Stimulated activated CD8-positive, alpha-beta memory T cell treated with anti-CD3 and anti-CD28 coated beads, Interleukin-4, amount 100 ng/mL, for 4 hours (primary cell): ENCODE measurements at places on chromosomes 12 and 14.

- DNase-seq = no peak
These were observed 221.6 kb downstream of the LRRK2 start for GRCh38 chr12:40446385-40446784.

GRCh38 chr12:121120323-121120722, 12.4 kb upstream of the P2RX7 start:
- DNase-seq = no peak

- DNase-seq = no peak
These were observed 17.7 kb downstream of the C12orf71 start for GRCh38 chr12:27064397-27065342.

GRCh38 chr14:32733015-32733414, 205.7 kb upstream of the NPAS3 start:
- no peak for DNase-seq

DNA sequence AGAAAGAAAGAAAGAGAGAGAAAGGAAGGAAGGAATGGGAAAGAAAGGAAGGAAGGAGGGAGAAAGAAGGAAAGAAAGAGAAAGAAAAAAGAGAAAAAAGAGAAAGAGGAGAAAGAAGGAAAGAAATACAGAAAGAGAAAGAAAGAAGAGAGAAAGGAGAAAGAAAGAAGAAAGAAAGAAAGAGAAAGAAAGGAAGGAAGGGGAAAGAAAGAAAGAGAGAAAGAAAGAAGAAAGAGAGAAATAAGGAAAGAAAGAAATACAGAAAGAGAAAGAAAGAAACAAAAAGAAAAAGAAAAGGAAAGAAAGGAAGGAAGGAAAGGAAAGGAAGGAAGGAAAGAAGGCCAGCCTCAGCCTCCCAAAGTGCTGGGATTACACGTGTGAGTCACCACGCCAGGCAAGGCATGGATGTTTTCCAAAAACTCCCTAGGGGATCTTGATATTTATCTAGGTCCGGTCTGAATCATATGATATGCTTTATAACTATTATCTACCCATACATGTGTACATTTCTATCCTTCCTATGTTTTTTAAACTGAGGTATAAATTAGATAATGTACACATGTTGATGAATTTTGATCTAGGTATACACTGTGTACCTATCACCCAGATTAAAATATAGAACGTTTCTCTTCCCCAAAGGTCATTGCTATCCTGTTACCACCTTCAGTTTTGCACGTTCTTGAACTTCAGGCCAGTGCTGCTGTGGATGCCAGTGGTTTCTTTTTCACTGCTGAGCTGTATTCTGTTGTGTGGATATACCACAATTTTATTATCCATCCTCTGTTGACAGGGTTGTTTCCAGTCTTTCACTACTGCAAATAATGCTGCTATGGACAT, 177.9 kb downstream of the RBM19 start:
- no peak for DNase-seq

- DNase-seq = no peak
These were observed 850.8 kb downstream of the TMTC2 start for GRCh38 chr12:83537428-83538053.

- no peak for DNase-seq
These were observed 359.3 kb downstream of the BCL11B start for GRCh38 chr14:98912655-98913054.

DNA sequence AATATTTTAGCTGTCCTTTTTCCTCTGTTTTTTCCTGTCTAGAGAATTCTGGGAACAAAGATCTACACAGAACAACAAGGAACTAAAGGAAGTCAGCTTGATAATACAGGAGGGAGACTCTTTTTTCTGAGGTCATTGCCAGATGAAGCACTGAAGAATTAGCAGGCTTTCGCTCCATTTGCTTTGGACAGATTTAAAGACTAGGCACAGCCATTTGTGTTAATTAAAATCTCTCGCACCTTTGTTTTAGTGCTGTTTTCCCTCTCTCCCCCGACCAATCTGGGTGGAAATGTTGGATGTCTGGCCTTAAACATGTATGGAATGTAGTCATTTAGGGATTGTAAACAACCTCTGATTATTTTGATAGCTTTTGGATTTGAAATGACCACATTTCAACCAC, 9.6 kb upstream of the GPHN start:
- DNase-seq = no peak

DNA sequence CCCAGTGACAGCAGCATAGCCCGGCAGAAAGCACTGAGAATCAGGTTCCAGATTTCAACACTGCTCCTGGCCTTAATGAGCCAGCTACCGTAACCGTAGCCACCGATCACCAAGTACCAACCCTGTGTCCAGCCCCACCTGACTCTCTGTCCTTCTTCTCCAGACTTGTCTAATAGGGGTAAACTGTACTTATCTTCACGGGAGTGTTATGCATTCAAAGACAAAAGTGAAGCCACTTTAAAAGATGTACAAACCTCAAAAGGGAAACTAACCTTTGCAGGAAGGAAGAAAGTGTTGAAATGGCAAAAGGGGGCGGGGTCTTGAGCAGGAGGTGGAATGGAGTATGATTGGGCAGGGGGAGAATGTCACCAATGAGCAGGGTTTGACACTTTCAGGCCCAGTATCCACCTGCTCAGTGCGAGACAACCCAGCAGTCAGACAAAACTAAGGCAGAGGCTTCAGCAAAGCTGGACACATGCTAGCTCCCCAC, 226.1 kb downstream of the CHST11 start:
- DNase-seq = peak; percentile 53

DNA sequence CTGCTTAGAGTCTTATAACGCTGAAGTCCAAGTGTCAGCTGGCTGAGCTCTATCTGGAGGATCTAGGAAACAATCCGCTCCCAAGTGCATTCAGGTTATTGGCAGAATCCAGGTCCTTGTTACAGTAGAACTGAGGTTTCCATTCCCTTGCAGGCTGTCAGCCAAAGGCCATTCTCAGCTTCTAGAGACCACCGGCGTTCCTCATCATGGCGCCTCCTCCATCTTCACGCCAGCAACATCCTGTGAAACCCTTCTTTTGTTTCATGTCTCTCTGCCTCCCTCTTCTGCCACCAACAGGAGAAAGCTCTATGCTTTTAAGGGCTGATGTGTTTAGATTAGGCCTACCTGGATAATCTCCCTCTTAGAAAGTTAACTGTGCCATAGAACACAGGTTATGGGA, 133.0 kb upstream of the RASSF8 start:
- no peak for DNase-seq

- DNase-seq = no peak
These were observed 53.7 kb upstream of the OTOGL start for GRCh38 chr12:80045594-80045993.

DNA sequence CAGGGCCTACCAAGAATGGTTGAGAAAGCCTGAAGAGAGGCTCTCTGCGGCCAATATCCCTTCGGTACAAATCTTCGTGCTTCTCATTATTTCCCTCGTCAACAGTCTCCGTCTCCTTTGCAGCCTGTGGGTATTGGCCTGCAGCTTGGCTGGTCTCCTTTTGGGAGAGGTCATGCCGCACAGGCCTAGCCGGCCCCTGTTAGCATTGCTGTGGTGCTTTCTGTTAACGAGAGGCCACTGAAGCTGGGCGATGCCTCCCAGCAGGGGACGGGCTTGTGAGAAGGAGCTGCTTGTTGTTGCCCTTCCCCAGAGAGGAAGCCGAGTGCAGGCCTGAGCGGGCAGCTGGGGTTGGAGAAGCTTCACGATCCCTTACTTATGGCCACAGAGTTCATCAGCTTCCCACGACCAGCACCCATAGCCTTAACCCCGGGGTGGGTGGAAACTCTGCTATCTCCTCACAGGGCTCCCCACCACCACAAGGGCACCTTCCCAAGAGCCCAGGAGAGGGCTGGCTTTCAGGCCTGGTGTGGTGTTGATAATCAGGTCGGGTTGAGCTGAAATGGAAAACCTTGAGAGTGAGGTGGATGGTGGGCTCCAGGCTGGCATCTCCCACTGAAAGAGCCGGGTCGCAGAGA, 228.6 kb downstream of the ZFP36L1 start:
- DNase-seq = no peak

DNA sequence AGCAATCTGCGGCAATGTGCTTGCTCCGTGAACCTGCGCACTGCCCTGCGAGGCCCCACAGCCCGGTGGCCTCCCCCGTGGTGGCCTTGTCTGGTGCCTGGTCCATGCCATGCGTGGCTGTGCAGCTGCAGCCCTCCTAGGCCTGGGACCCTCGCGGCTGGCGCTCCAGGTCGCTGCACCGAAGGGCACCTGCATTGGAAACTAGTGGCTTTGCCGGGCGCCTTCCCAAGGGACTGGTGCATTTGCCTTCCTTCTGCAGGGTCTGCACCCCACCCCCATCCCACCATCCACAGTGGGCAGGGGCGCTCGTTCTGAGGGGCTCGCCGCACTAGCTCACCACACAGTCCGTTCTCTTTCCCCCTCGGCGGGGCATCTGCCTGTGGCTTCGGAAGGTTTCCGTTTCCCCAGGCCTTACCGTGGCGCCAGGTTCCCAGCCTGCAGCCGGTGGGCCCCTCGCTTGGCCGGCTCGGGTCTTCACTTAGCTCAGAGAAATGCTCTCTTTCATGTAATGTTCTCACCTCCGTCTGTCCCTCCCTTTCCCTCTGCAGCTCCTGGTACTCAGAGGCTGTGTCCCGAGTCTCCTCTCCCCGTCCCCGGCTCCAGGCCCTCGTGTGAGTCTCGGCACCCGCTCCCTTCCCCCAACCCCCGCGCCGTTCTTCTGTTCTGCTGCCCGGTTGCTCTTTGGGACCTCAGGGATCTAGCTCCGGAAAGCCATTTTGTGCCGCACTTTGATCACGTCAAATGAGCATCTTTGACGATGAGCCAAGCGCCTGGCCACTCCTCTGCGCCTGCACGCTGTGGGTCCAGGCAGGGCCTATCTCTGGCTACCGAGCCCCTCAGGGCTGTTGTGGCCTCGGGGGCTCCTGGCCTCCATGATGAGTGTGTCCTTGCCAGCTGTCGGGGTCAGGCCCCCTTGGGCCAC, 31.9 kb downstream of the JAG2 start:
- DNase-seq = no peak

DNA sequence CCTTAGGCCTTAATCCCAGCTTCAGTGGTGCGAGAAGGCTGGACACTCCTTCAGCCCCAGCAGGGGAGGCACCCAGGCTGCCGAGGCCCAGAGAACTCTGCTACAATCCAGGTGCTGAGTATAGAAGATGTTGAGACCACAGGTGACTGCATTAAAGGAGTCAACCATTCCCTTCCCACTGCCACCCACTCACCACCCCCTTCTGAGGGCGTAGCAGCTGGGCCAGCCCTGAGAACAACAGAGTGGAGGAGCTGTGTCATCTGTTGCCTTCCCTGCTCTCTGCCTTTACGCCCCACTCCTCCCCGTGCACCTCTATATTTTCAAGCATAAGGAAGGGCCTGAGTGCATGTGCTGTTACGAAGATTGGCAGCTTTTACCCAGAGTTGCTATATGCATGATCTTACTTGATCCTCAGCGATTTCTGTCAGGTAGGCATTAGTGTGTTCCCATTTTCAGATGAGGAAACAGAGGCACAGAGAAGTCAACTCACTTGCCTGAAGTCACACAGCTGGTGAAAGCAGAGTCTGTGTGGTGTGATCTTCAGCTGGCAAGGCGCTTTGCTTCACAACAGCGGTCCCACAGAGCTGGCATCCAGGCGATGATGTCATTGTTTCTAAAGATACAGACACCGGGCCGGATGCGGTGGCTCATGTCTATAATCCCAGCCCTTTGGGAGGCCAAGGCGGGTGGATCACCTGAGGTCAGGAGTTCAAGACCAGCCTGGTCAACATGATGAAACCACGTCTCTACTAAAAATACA, 46.7 kb downstream of the RIN3 start:
- no peak for DNase-seq

DNA sequence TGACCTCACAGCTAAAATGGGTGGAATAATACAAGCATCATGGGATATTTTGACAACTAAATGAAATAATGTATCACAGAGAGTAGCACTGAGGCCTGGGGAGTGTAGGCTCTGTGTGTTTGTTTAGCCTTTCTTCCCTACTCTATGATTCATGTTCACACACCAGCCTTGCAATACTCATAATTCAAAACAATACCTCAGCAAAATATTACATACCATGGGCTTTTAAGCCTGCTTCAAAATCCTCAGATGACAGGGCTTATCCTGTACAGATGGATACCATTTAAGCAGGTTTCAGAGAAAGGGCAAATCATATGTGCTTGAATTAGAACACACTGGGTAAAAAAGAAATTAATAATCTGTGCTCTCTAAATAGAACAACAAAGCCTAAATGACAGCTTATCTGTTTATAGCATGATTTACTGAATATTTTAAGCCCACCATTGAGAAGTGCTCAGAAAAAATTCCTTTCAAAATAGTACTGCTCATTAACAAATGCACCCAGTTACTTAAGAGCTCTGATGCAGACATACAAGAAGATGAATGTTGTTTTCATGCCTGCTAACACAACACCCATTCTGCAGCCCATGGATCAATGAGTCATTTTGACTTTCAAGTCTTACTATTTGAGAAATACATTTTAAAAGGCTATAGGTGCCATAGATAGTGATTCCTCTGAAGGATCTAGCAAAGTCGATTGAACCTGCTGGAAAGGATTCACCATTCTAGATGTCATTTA, 84.9 kb upstream of the ADAMTS20 start:
- DNase-seq = no peak

DNA sequence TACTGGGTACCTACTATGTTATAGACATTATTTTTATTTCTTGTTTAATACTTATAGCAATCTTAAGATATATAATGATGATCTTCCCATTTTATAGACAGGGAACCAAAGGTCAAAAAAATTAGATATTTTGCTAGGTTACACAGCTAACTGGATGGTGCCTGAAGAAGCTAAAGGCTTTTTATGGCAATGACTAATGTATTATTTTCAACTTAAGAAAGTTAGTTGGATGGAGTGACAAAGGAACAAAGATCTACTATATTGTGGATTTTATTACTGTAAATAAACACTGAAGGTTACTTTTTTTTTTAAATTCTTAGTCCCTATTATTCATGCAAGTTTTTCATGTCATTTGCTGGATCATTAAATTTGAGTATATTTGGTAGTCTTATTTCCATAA, 227.9 kb downstream of the GPHN start:
- no peak for DNase-seq

DNA sequence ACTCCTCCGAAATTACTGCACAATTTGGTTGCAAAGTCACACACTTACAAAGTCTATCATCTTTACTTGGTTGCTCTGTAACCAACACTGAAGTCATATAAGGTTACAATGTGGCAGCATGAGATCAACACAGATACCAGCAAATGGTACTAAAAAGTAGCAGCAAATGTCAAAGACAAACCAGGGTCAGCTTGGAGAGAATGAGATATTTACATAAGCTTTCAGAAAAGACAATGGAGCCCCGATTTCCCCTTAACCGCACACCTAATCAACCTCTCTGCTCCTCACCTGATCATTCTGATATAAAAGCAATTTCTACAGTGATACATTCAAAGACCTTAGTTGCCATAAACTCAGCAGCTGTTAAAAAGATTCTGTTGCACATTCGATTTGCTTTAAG, 76.4 kb upstream of the FOXN3 start:
- DNase-seq = no peak

- DNase-seq = no peak
These were observed 6.2 kb upstream of the OAS1 start for GRCh38 chr12:112900298-112901145.
